Fibroblast of skin of left quadriceps (primary cell): ENCODE measurements at places on chromosomes 5 and 9.
A peak's percentile ranks its signal among the peaks of the same experiment; 100 is the strongest.

GRCh38 chr9:72155301-72155700 is 6.1 kb downstream of the GDA start:
- DNase-seq: no peak

DNA sequence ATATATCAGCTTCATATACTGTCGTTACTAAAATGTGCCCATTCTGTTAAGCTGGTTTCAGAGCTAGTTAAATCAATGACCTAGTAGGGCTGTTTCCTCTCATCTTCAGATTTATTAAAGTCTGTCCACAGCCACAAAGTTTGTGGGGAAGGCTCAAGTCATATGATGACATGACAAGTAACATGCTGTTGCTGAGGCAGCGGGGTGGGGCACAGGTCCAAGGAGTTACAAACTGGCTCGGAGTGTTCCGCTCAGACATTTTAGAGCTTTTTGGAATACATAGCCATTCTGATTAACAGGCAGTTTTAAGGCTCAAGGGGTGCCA is 2.7 kb upstream of the ANP32B start:
- DNase-seq: no peak

GRCh38 chr5:74082512-74083055 is 456.6 kb downstream of the ARHGEF28 start:
- DNase-seq: no peak

DNA sequence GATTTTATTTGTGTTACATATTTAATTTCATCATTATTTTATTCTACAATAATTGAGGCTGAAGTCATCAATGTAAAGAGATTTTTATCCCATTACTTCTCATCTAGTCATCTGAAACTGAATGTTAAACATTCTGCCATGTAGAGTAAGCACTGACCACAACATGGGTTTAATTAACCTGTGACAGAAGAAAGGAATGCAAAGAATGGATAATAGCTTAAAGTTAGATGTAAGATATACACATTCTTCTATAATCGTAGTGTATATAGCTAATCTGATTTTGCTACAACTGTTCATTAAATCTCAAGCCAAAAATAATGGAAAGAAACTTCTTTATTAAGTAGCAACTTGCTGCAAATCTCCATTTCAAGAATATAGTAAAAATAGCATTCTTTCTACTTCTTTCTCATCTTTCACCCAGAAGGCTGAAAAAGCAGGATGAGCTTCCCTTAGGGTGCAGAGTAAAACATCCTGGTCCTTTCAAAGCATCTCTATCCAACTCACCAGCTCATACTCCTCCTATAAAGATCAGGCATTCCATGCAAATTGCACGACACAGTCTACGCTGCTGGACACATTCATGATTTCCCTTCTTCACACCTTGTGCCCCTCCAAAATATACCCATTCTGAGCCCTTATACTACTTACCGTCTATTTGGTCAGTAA is 115.2 kb downstream of the EFNA5 start:
- DNase-seq: peak; percentile 65

- DNase-seq: no peak
Measured at GRCh38 chr5:12204761-12205160, 300.5 kb upstream of the CTNND2 start.

DNA sequence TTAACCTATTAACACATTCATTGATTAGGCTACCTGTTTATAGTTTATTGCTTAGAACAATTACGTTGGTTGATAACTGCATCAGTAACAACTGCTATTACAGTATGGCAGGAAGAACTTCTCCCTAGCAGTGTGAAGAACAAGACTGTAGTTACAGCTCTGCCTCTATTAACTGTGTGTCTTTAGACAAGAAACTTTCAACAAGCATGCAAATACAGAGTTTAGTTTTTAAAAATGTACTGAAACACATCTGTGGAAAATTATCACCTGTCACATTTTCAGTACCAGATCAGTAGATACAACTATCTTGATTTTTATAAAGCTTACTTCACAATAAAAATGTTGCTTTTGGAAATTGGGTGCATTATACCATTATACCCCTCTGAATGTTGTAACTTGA is 22.2 kb downstream of the ELL2 start:
- DNase-seq: no peak

GRCh38 chr5:146105477-146105876 is at the start of gene PLAC8L1:
Gene PLAC8L1, minus strand, starts transcription at chr5:146105577. Its CDS starts 1,266 bp downstream, at chr5:146104311.
- DNase-seq: no peak
